NCI-H1092 treated with DMSO at 0.1 percent for 48 hours (cell line): ENCODE measurements at places on chromosomes 4 and X.

- no peak for DNase-seq
Observed at GRCh38 chr4:156374069-156374468, 420.4 kb upstream of the CTSO start.

DNA sequence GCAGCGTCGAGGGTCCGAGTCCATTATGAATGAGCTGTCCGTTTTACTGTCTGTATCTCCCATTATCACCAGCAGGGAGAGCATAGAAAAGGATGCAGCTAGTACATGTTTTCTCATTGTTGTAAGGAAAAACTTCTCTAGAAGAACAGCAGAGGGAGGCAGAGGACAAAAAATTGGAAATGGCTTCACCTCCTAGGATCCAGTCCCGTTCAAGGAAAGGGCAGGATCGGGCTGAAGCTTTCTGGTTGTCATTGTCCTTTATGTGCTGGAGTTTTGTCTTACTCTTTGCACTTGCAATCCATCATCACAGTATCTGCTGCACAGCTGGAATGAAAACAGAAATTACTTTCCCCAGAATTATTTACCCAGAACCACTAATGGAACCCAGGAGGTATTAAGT is 14.7 kb downstream of the NDP start:
- DNase-seq, result peak; percentile 88

DNA sequence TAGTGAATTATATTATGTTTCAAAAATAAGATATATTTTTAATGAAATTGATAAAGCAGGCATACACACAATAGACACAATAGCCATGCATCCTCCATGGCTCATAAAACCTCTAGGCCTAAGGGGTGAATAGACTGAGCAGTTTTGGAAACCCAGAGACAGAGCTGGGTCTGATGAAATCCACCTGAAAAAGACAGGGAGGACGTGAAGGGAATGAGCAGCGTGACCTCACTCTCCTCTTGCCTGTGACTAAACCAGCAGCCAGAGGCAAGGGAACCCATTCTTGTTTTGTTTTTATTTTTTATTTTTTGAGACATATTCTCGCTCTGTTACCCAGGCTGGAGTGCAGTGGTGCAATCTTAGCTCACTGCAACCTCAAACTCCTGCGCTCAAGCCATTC is 424.4 kb upstream of the FAM241A start:
- DNase-seq, result no peak

- no peak for DNase-seq
Observed at GRCh38 chr4:65893271-65893670, 223.0 kb upstream of the EPHA5 start.

DNA sequence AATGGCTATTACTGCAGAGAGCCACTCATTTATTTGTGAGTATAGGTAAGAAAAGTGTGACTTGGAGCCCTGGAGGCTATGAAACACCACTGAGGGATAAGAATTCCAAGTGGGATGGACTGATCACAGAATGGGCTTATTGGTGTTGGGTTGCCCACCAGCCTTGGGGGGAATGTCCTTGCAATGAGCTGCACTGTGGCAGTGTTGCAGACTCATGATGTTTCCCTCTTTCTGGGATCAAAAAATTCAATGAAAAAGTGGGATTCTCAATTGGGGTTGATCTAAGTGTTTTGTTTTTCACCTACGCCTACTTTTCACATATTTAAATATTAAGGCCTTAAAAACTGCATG is 1024.5 kb upstream of the PCDH10 start:
- DNase-seq, result no peak

DNA sequence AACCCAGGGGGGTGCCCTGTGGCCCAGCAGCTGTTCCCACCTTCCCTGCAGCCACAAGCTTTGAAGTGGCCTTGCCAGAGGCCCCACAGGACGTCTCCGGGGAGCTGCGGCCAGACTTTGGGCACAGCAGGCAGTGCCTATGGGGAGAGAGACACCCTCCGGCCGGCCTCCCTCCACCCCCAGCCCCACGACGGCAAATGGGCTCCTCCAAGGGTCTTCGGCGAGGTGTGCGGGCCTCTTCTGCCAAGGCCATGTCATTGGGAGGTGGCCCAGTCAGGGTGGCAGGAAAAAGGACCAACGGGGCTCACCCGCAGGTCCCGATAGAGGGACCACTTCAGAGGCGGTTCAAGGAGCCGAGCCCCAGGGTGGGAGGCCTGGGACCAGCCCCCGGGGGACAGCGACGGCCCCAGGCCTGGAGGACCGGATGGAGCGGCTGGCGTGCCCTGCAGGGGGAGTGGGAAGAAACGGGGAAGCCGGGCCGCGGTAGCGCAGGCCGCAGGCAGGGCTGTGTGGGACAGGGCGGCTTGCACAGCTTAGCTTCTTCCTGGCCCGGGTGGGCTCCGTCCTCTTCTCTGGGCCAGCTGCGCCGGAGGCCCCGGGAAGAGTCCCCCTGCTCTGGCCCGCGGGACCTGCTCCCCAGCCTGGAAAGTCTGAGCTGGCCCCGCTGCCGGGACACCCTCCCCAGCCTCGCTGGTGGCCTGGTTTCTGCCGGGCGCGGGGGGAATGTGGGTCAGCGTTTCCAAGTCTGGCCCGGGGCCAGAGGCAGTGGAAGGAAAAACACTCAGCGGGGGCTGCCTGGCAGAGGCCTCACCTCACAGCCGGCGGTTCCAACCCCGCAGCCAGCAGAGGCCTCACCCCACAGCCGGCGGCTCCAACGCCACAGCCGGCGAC is 21.9 kb upstream of the SPON2 start:
- peak; percentile 16 for DNase-seq

DNA sequence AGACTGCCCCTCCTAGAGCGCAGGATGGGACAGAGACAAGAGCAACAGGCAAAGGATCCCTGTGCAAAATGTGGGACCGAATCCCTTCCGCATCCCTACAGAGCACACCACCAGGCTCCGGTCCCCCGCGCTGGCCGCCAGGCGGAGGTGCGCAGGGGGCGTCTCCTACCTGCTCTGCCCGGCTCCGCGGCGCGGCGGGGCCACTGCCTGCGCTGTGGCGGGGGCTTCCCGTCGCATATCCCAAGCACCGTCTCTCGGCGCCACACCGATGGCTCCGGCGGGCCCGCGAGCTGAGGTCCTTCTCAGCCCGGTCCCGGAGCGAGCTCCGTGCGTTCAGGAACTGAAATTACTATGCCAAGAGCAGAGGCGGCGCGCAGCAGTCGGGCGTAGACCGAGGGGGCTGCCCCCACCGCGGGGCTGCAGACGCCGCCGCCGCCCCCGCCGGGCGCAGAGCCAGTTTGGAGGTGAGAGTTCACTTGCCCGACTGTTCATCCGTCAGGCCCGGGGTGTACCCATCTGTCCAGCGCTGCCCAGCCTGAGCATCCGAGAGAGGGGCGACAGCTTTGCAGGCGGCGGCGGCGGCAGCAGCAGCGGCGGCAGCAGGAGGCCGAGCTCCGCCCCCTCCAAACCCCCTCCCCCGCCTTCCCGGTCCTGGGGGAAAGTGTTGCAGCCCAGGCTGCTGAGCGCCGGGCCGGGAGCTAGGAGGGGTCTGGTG is at the start of gene GPRIN3:
TSS of gene GPRIN3 (minus strand) at position 355 of the 715 bp plus-strand sequence. CDS start 57,690 bp downstream, outside the sequence.
- DNase-seq, result peak; percentile 79

GRCh38 chr4:52259978-52260377 is 208.9 kb downstream of the SPATA18 start:
- DNase-seq, result no peak

- no peak for DNase-seq
Observed at GRCh38 chr4:106034751-106035150, 139.5 kb downstream of the NPNT start.

DNA sequence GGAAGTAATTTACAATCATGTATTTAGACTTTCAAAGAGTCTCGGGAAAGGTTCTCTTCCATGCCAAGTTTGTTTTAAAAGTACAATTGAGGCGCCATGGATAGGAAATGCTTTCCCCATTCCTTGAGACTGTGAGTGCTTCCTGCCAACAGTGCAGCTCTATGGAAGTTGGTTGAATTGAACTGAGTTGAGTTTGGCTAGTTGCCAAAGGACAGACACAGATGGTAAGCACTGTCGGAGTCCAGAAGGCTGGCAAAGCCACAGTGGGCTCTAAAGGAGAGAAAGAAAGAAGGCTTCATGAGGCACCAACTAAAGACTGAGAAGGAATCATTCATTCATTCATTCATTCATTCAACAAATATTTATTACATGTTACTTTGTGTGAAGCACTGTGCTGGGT is 4.3 kb upstream of the KCNE5 start:
- peak; percentile 9 for DNase-seq

GRCh38 chr4:159232465-159233106 is 129.7 kb downstream of the RAPGEF2 start:
- DNase-seq, result no peak

GRCh38 chrX:134883137-134883700 is 107.6 kb upstream of the SMIM10 start:
- no peak for DNase-seq

GRCh38 chr4:132065940-132066495 is 1083.1 kb upstream of the PCDH10 start:
- DNase-seq, result no peak

GRCh38 chr4:142648378-142648777 is 197.7 kb downstream of the INPP4B start:
- no peak for DNase-seq

DNA sequence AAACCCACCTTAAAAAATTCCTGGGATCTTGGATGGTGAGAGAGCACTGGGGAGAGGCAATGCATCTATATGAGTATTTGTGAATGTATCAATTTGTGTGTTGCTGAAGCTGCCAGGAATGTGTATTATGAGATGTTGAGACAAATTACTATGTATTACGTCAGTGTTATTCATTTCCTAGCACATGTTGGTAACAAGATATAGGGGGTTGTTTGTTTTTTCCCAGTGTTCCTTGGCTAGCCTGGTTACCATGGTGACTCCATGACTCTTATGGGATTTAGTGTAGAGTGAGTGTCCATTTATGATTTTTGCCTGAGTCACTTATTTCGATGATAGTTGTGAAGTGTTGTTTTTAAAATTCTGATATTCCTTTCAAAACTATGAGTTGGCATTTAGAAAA is 65.6 kb downstream of the RAB40A start:
- no peak for DNase-seq

DNA sequence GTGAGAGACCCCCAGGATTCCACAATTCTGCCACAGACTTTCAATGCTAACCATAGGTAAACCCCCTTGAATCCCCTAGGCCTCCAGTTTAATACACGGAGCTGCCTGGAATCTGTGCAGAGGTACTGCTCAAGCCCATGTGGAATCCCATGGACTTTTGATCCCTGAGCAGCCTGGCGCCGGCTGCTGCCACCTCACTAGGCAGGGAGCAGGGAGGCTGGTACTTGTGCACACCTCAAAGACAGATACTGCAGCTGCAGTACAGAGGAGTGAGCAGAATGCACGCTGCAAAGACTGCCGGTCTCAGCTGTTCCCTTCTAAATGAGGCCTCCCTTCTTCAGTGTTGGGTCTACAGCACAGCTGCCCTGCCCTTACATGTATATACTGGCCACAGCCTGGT is 79.4 kb downstream of the RPS6KA6 start:
- DNase-seq, result no peak

DNA sequence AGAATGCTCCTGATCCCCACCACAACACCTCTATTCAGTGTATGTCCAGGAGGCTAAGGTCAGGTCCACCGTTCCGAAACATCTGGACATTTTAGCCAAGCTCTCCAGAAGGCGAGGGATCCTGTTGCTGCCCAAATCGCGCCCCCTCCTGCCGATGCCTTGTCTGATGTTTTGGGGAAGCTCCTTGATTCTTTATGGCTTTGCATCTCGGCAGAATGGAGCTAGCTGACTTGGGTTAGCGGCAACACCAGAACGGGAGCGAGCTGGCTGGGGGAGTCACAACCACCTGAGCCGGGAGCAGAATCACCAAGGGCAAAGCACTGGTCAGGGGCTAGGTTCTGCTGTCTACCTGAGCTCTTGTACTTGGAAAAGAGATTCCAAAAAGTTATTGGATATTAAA is 6.6 kb upstream of the POU3F4 start:
- no peak for DNase-seq

DNA sequence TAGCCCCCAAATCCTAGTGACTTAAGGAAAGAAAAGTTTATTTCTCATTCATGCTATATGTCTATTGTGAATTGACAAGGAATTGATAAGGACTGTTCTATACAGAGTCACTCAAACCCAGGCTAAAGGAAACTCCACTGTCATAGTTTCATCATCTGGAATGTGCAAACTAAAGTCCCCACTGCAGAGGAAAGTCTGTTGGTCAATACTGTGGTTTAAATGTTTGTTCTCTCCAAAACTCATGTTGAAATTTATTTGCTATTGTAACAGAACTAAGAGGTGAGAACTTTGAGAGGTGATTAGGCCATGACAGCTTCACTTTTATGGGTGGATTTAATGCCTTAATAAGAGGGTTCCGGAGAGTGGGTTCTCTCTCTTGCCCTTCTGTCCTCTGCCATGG is 149.6 kb downstream of the COX18 start:
- DNase-seq, result no peak

- DNase-seq, result no peak
Observed at GRCh38 chr4:186606591-186606992, 51.2 kb upstream of the MTNR1A start.

DNA sequence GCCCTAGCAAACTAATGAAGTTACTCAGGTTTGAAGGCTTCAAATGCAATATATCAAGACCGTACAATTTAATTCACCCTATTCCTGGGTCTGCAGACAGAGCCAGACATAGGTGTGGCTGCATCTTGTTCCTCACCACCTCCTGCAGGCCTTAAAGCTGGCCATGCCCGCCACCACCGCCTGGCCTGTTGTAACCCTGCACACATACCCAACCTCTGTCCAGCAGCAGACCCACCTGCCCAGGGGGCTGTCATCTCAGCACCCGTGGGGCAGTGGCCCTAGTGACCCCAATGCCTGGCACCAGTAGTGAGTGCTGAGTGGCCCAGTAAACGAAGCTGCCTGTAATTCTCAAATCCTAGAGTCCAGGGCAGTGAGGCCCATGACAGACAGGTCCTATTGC is 40.7 kb downstream of the ZBTB49 start:
- DNase-seq, result no peak

DNA sequence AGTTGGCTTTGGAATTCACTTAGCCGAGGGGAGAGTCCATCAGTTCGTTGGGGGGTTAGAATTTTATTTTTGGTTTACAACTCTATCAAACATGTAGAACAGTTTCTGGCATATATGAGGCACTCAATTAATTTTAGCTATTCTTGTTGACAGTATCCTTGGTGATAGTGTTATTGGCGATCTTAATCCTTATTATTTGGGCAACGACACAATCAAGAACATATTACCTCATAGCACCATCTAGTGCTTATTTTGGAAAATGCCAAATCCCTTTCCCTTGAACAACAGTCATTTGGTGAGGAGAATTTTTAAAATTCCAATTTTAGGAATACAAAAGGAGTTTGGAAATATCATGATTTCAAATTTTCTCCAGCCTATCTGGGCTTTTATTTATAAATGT is 17.9 kb upstream of the PGRMC1 start:
- DNase-seq, result peak; percentile 32

DNA sequence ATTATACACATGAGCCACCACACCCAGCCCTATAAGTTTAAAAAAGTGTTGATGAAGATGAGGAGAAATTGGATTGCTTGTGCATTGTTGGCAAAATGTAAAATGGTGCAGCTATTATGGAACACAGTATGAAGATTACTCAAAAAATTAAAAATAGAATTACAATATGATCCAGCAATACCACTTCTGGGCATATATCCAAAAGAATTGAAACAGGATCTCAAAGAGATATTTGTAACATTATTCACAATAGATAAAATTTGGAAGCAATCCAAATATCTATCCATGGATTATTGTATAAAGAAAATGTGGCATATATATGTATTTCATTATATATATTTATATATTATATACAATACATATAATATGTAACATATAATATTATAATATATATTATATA is 515.6 kb upstream of the GNPDA2 start:
- no peak for DNase-seq

GRCh38 chr4:24252121-24252520 is 332.2 kb downstream of the DHX15 start:
- DNase-seq, result no peak
